ENCODE measurements at places on chromosomes 3 and 15.

- DNase-seq, result no peak
Measured at GRCh38 chr3:54515441-54516213, 393.3 kb downstream of the CACNA2D3 start.

- no peak for DNase-seq
Measured at GRCh38 chr3:106643684-106644161, 733.5 kb upstream of the CCDC54 start.

DNA sequence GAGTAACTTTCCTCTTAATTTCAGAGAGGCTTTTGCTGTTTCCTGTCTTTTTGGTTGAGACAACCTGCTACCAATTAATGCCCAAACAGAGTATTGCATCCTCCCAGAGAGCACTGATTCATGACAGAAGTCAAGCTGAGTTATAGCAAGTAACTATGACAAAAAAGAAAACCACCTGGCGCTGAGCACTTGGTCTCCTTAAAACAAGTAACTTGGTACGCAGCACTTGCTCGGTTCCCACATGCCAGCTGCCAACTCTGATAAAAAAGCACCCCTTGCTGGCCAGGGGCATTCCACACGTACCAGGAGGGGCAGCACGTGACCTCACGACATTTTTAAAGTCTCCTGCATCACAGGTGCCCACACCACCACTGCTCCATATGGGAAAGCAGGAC, 13.5 kb upstream of the MYO5C start:
- no peak for DNase-seq

GRCh38 chr15:66702787-66703539, 927 bp downstream of the SMAD6 start:
- DNase-seq, result no peak

GRCh38 chr15:60379185-60379524, 18.6 kb downstream of the ANXA2 start:
- DNase-seq, result no peak

Measured in non-pigmented ciliary epithelial cell (primary cell).